NCI-H460 (cell line): ENCODE measurements at places on chromosomes 16 and 17.

DNA sequence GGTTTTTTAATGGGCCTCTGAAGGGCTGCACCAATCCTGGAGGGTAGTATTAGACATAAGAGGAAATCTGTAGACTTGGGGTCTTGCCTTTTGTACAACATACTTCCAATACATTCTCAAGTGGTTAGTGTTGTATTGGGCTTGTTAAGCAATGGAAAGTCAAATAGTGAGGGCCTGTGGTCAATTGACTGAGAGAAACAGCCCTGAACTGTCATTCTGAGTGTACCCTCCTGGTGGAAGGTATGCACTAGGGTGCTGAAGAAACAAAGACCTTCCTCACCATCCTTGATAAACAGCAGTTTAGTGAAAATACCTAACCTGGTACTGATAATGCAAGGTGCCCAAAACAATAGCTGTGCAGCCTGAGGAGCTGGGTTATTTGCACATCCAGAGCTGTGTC is 22.2 kb downstream of the OR2C1 start:
- no peak for DNase-seq

DNA sequence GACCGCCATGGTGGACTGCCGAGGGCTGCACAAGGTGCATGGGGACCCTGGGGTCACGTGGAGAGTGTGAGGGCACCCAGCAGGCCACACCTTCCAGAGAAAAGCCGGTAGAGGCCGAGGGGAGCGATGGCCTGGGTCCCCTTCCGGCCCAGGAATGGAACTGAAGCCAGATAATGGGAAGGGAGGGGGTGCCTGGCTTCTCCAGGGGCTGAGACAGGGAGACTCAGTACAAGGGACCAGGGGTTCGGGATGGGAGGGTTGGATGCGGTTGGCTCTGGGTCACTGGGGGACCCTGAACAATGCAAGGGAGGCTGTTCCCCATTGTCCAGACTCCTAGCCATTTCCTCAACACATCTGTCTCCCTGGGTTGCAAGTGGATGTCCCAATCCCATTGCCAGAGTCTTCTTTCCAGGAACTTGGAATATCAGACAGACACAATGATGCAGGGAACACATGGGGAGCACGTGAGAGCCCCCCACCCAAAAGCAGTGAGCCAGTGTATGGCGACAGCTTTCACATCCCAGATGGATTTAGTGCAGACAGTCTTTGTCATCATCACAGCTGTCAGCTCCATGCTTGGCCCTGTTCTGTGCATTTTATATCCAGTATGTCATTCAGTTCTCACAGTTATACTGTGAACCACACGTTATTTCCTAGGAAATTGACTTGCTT is 23.6 kb upstream of the DNAI2 start:
- no peak for DNase-seq

DNA sequence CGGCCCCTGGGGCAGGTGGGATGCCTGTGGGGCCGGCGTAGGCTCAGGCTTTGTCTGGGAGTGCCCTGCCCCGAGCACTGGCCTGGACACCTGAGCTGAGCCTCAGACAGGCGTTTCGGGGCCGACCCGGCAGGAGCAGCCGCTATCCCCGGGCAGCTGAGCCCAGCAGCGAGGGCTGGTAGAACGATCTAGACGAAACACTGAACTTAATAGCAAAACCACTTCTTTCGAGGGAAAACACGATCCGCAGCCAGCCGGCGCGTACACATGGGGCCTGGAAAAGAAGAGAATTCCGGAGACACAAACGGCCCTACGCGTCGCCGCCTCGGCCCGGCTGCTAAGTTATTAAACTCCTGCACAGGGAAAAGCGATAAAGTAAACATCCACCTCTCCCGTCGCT is 22.0 kb upstream of the SSTR5 start:
- DNase-seq, result no peak

GRCh38 chr16:22955461-22956070 is 141.6 kb downstream of the HS3ST2 start:
- DNase-seq, result no peak

- no peak for DNase-seq
Observed at GRCh38 chr17:33751702-33752065, 458.6 kb upstream of the ASIC2 start.

GRCh38 chr16:4026854-4027253 is 89.4 kb downstream of the ADCY9 start:
- DNase-seq, result no peak
